ENCODE measurements at places on chromosomes 1 and 21. TPM values are rescaled to one million over a fixed set of nuclear protein-coding genes. Genes with fewer than 3 reads are reported as not detected.

The TMEM200B gene
- 1.1 TPM for total RNA-seq

The S100A7 gene
- not detected for total RNA-seq

The TMEM240 gene
- total RNA-seq: 8.3 TPM

The LCE2D gene
- not detected for total RNA-seq

The RBM11 gene
- 2.4 TPM for total RNA-seq

Data from PC-9 (cell line).